ENCODE measurements at places on chromosomes 1 and 21.

- no peak for DNase-seq
These were observed 52.0 kb upstream of the TMPRSS2 start for GRCh38 chr21:41559658-41560631.

DNA sequence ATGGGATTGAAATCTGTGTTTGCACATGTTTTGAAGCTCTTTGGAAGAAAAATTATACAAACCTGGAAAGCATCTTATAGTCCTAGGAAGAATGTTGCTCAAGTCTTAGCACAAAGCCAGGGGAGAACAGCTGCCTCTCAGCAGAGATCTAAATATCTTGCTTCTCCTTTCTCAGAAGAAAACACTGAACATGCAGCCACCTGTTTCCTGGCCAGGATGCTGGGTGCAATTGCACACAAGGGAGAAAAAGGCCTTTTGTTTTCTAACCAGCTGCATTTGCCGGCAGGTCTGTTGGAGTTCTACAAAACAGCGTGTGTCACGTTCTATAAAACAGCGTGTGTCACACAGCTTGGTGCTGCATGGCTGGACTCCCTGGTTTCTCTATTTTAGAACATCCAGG is 259.6 kb upstream of the PLD5 start:
- DNase-seq: no peak

DNA sequence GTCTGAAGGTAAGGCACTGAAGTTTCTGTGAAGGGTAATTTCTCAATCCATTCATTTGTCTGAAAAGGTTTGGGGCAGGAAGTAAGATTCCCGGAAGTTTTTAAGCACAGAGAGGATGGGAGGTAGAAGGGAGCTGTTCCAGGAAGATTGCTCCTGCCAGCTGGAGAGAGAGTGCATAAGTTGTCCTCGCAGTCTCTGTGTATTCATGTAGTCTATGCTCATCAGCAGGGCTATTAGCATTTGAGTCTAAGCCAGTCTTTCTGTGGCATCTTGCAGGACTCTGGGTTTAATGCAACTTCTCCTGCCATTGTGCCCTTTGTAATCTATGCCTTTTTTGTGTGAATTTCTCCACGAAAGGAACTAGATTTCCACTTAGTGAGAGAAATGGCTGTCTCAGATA is 140.8 kb upstream of the FGGY start:
- no peak for DNase-seq

DNA sequence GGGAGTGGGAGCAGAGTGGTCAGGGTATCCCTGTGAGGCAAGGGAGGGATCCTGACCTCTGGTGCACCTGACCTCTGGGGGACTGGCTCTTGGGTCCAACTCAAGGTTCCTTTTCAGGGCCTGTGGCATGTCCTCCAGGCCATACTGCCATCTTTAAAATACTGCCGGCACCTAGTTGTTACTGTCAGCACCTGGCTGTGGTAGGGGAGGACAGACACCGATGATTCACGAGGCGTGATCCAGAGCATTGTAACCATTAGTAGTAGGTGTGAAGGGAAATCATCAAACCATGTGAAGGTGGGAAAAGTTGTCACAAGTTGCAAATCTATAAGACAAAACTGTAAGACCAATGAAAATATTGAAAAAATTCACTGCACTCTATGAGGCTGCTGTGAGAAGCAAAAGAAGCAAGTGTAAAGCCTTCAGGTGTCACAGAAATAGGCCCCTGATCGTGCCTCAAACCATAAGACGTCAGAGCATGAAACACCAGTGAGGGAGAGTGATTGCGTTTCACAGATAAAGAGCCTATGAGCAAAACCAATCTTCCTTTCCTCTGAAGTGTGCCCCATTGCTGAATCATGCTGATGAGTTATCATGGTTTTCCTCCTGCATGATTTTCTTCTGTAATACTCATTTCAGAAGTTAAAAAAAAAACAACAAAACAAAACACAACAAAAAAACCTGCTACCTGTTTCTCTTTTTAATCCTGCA is 55.3 kb downstream of the CDC7 start:
- peak; percentile 5 for DNase-seq

DNA sequence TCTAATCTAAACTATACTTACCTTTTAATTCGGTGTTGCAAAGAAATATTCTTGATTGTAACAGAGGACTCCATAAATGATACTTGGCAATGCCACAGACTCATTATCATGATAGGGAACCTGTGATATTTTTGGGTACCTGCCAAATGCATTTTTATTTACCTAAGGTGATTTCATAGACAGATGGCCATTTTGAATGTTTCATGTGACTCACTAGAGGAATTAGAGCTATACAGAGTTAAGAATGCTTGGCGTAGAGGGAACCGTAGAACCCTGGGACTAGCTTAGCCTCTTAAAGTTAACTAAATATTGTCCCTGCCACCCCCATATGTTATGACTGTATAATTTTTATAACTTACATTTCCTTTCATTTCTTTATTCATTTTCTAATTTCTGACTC is 136.1 kb downstream of the DISP1 start:
- DNase-seq: no peak

All from hematopoietic multipotent progenitor cell treated with erythropoietin and hydrocortisone succinate and interleukin-3 and kit ligand, for 15 days (in vitro differentiated cells).